ENCODE measurements at places on chromosomes 1 and 21.

- no peak for DNase-seq
Observed at GRCh38 chr1:165824269-165824643, 3.2 kb upstream of the UCK2 start.

DNA sequence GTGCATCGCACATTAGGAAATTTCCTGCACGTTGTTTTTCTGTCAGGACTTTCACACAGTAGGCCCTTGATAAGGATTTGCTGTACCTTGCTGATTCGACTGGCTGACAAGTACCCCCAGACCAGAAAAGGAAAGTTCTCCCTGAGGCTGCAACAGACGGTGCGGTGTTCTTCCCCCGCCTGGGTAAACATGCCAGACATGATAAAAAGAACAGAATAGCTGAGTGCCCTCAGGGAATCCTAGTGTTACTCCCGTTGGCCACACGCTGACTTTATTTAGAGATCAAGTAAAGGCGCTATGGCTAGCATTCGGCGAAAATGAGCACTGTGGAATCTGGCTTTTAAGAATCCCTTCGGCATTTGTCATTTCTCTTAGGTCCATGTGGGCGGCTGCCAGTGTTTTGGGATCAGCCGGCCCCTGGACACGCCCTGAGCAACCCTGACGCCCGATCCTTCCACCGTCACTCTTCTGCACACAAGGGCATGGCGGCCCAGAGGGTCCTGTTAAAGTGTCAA lies 607.7 kb downstream of the KIF26B start:
- no peak for DNase-seq

DNA sequence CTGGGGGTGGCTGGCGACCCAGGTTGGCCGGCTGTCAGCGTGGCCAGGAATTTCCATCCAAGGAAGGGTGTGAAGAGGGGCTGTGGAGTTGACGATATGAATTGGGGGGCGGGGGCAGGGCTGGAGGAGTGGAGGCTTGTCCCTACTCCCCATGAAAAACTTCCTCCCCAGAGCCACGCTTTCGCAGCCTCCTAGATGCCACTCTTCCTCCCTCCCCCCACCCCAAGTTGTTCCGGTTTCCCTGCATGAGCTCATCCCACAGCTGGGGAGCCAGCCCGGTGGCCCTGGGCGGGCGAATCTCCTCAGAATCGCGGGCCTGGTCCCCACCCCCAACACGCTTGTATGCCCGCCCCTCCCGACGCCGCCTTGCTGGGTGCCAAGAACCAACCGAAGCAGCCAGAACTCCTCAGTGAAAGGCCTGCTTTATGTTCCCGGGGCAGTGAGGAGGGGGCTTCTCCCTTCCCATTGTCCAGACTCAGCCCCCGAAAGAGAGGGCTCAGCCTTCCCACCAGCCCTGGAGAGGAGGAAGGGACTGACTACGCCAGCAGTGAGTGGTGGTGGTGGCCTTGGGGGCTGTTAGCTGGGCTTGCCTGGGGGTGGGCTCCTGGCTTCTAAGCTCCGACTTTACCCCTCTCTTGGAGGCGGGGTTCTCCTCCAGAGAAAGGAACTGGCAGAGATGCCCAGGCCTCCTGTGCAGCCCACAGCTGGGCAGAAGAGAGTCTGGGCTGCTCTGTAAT lies 1.8 kb upstream of the CSMD2 start:
- DNase-seq = no peak

DNA sequence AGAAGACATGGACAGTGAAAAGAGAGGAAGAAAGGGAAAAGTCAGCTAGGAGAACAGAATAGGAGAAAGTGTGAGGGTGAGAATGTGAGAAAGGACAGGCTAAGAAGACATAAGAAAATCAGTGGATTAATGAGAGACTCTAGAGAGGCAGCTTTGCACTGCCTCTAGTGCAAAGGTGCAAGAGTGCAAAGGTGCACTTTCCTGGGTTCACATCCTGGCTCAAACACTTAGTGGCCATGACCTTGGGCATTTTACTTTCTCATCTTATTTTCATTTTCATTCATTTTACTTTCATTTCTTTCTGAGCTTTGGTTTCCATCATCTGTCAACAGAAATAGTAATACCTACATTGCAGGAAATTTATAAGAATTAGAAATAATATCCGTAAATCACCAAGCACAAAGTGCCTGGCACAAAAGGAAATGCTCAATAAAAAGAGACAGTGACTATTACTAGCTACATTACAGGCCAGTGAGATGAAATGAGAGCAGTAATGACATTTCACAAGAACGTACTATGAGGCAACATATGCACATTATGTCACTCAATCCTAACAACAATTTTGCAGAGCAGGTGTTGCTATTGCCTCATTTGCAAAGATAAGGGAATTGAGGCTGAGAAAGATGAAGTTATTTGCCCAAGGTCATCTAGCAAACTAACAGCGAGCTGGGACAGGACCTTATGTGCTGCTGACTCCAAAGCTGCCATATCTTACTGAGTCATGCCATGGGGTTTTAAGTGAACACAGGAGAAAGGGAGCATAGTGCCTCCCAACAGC lies 107.0 kb upstream of the TLR5 start:
- DNase-seq = no peak

DNA sequence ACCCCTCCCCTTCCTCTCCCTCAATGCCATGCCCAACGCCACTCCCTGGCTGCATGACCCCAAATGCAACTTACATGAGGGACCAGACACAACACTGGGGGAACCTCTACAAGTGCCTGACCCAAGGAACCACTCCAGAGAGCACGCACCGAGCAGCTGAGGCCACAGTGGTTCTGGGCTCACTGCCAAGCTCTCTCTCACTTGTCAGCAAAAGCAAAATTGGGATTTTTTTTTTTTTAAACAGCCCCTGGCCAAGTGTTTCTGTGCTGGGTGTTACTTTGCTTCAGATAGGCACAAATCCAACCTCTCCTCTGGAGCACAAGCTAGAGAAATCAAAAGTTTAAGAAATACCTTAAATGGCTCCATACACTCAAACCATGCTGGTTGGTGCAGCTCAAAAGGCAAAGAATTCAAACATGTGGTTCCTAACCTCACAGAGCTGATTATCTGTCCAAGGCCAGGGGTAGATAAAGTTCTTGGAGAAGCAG lies 363.0 kb downstream of the SETD4 start:
- DNase-seq = peak; percentile 6

- no peak for DNase-seq
Observed at GRCh38 chr1:179925922-179926849, 28.4 kb upstream of the CEP350 start.

DNA sequence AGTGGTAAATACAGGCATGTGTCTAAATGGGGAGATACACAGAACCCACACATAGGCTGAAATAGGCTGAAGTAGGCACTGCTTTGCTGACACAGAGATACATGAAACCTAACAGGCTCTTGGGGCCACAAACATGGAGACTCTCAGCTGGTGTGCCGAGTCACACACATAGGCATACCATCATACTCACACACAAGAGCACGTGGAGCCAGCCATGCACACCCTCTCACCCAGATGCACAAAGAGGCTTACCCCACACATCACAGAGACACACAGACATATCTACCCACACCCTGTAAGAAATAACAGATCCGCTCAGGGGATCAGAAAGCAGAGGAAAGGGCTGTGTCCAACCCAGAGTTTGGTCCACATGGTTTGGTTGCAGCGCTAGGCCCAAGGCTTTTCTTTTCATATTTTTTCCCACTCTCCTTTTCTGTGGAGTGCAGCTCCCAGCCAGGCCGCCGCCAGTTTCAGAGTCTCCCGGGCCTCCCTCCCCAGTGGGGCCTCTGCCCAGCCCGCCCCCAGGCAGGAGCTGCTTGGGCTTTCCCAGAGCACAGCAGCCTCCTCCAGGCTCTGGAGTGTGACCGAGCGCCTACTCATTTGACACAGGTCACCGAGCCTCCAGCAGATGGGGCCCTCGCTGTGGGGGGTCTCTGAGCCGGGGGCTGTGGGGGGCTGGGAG lies 3.9 kb upstream of the POU3F1 start:
- DNase-seq = no peak

DNA sequence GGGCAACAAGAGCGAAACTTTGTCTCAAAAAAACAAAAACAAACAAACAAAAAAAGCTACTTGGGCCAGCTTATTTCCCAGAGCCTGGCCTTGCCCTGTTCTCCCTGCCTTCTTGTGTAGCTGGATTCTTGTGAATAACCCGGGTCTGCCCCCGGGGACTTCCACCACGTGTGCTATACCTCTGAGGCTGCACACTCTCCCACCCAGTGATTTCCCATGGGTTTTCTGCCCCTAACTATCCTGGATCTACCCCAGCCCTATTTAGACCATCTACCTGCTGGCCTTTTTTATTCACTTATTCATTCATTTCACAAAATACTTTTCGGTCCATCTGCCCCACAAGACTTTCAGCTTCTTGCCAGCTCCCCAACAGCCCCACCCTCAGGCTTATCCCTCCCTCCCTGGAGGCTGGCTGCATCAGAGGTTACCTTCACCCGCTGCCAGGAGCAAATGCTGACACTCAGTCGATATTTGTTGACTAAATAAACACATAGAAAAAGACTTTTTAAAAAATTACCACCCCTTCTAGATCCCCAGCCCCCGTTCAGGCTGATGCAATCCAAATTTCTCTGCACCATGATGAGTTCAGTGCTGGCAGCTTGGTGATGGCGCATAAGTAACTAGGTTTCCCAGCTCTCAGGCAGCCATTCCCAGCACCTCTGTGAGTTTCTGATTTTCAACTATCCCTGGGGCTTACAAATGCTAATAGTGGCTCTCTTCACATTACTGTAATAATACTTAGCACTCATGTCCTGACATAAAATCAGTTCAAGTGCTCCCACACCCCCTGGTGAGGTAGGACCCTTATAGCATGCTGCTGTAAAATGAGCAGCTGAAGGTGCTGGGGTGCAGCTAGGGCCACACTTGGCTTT lies 30.7 kb upstream of the TARBP1 start:
- DNase-seq = no peak

DNA sequence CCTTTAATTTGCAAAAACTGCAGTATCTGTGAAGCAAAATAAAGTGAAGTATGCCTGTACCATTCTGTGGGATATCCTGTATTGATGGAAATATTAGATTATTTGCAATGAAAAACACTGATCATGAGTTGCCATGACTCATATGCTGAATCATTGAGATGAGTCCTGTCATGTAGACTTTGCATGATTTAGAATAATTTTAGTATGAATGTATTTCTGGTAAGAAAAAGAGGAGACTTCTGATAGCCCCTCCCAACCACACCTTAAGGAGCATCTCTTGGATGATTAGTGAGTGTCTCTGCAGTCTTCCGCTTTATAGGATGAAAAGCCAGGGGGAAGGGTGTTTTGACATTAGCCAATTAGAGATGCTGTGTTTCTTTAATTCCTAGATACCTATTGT lies 55.2 kb upstream of the PTGS2 start:
- DNase-seq = no peak

DNA sequence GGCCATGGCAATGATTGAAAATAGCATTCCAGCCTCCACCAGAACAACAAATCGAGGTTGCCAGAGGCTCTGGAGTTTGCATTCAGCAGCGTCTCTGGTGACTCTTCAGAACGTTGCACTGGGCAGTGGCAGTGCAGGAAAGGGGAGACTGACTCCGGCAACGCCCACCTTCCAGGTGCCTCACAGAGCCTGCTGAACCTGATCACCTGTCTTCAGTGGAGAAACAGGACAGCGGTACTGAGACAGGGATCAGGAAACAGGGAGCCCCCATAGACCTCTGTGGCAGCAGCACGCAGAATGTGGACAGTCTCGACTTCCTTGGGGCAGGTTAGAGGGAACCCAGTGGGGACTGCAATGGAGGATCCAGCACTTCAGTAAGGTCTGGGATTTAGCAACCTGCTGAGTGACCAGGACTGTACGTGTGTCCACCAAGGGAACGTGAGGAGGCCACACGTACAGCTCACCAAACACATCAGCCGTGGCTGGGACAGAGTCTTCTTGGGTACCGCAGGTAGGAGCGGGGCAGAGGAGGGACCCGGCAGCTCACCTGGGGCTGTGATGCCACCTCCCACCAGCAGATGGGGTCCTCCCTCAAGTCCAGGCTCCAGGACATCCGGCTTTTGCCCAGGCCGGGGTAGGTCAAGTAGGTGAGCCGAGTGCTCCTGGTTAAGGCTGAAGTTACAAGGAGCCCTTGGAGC lies 128.6 kb downstream of the PRDM2 start:
- DNase-seq = no peak

Data from CD8-positive, alpha-beta memory T cell (primary cell).